Activated CD8-positive, alpha-beta memory T cell treated with anti-CD3 and anti-CD28 coated beads, Interleukin-2, amount 10 ng/mL, durations not matched to agents 7 days and 5 days (primary cell): ENCODE measurements at places on chromosomes 1 and 21. TPM values are rescaled to one million over a fixed set of nuclear protein-coding genes. Genes with fewer than 3 reads are reported as not detected.

The LCE1C gene
- total RNA-seq = not detected

The ASCL5 gene
- total RNA-seq = not detected

GRCh38 chr1:196977278-196977677 lies at the start of gene CFHR5:
TSS of gene CFHR5 (plus strand) at chr1:196977556. CDS start at chr1:196977665, 109 bp downstream.
- DNase-seq = no peak

GRCh38 chr1:117754061-117754969 lies 148.5 kb downstream of the TENT5C start:
- peak; percentile 64 for DNase-seq

DNA sequence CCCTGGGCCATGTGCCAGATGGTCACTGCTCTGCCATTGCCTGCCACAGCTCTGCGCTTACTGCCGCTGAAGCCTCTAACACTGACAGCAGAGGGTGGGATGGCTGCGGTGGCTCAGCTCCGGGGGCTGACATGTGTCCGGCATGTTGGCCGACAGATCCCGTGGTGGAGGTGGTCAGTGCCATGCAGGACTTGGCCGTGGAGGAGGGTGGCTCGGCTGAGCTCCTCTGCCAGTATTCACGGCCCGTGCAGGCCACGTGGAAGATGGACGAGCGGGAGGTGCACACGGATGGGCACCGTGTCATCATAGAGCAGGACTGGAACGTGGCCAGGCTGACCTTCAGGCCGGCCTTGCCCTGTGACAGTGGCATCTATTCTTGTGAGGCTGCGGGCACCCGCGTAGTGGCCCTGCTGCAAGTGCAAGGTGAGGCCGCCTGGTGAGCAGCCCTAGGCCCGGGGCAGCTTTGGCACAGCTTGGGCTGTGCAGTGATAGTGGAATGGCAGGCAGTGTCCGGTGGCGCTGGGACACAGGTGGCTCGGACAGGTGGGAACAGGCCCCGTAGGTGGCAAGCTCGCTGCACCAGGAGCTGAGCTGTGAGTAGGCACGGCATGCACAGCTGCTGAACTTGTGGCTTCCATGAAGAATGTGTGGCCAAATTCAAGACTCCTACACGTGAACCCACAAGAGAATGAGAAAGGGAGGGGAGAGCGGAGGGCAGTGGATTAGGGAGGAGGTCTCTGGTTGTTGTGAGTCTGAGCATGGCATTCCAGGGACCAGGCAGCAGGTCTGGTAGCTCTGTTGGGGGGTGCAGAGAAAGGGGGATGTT lies 91.8 kb downstream of the TRIM11 start:
- no peak for DNase-seq

DNA sequence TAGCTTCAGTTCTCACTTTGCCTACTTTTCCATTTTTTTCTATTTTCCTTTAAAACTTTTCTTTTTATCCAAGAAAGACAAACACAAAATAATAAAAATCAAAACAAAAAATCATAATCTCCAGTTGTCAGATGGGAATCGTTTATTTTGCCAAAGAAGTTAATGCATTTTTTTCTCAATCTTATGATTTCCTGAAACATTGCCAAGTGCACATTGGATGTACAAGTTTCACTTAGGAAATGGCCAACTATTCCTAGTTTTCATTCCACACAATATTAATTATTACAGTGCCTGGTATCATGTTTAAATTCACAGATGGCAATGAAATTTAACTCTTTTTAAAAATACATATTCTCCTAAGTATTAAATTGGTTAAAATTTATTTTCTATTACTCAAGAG lies 1050.5 kb downstream of the TTLL7 start:
- no peak for DNase-seq

GRCh38 chr1:221439747-221440501 lies 302.0 kb downstream of the DUSP10 start:
- DNase-seq = peak; percentile 56

DNA sequence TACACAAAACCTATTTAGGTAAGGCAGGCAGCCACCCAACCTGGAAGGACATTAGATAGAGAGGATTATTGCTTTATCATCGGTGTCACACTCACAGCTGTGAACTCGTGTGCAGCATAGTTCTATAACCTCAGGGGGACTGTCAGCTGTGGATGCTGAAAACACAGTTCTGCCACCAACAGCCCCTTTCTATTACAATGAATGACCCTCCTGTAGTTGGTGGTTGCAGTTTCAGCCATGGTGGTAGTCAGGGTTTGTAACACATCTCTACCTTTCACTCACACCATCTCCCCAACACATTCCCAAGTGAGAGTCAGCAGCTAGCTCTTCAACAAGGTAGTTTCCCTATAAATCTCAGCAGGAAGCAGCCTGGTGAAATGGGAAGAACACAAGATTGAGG lies 136.8 kb downstream of the ZC3H11B start:
- DNase-seq = no peak

DNA sequence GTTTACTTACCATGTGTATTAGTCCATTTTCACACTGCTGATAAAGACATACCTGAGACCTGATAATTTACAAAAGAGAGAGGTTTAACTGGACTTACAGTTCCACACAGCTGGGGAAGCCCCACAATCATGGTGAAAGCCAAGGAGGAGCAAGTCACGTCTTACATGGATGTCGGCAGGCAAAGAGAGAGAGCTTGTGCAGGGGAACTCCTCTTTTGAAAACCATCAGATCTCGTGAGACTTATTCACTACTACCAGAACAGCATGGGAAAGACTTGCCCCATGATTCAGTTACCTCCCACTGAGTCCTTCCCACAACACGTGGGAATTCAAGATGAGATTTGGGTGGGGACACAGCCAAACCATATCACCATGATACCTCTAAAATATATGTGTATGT lies 39.3 kb upstream of the ERRFI1 start:
- DNase-seq = no peak

GRCh38 chr1:245541369-245541768 lies 386.6 kb downstream of the KIF26B start:
- no peak for DNase-seq
